Stimulated activated CD8-positive, alpha-beta memory T cell treated with anti-CD3 and anti-CD28 coated beads, Interleukin-7, amount 100 ng/mL, for 1 hour (primary cell): ENCODE measurements at places on chromosomes 4 and X.

DNA sequence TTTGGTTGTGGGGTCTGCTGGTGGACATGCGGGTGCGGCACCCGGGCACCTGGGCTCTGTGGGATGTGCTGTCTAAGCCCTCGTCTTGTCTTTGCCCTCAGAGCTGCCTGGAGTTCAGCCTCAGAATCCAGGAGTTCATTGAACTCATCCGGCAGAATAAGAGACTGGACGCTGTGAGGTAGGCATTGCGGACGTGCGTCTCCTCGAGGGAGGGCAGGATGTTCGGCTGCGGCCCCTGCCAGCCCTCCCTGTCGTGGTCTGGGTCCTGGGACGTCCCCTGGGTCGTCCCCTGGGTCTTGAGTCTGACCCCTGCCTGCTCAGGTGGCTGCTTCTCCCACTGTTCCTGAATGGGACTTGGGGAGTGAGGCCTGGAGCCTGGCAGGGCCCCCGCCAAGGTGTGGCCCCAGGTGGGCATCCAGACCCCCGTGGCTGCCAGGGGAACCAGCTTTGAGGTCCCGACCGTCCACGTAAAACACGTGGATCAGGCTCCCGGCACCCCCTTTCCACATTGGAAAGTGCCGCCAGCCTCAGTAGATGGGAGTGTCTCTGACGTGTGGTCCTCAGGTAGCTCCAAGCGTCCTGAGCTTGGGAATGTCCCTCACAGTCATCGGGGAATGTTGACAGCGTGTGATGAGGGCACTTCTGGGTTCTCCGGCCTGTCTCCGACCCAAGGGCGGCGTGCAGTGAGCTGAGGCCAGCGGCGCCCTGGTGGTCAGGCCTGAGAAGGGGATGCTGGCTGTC, 19.3 kb upstream of the UVSSA start:
- no peak for DNase-seq

GRCh38 chr4:47830265-47831025, 7.4 kb downstream of the CORIN start:
- no peak for DNase-seq

- no peak for DNase-seq
Measured at GRCh38 chr4:54540931-54541330, 116.8 kb upstream of the KIT start.

DNA sequence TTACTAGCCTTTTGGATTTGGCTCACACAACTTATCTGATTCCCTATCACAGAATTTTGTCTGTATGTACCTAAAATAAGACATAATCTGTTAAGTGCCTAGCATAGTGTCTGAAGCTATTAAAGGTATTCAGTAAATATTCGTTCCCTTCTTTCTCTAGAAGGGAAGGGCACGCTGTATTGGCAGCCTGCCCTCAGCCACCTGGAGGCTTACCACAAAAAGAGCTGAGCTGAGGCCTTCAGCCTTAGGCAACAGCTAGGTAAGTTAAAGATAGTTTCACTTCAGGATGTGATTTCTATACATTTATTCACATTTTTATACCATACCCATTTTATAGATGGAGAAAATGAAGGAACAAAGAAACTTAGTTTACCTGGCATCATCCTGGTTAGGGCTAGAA, 400.0 kb upstream of the LCORL start:
- no peak for DNase-seq

DNA sequence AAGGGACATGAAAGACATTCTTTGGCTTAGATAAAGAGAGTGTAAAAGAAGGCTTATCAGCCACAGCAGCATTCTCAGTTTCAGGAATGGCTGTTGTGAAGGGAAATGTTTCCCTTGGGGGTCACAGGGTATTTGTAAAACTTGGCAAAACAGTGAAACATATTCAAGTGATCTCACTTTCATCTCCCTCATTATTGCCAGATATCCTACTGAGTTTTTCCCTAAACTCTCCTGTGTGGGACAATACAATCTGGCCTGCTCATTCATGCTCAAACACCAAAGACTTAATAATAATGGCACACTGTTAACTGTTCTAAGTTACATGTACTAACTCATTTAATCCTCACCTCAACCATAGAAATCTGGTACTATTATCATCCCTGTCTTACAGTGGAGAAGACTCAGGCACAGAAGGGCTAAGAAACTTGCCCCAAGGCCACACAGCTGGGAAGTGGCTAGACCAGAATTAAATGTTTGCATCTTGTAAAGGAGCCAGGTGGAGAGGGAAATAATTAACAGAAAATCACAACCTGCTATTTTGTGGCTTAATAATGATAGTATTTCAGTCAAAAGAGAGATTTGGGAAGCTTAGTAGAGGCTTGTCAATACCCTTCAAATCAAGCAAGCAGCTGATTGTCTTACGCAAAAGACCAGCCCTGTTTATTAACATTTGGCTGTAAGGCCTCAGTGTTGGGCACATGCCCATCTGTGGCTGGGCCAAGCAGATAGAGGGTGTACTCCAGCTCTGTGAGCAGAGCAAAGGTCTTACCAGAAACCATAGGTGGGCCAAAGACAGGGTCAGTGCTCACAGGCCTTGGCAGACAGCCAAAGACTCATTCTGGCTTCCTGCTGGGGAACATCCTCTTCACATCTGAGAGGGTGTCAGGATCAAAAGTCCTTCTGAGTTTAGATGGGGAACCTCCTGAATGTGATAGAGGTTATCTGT, 17.3 kb downstream of the SMPX start:
- no peak for DNase-seq

- DNase-seq, result no peak
Measured at GRCh38 chr4:178917756-178918155, 1475.5 kb upstream of the AGA start.

GRCh38 chr4:119977076-119977940, 89.3 kb downstream of the MAD2L1 start:
- no peak for DNase-seq

DNA sequence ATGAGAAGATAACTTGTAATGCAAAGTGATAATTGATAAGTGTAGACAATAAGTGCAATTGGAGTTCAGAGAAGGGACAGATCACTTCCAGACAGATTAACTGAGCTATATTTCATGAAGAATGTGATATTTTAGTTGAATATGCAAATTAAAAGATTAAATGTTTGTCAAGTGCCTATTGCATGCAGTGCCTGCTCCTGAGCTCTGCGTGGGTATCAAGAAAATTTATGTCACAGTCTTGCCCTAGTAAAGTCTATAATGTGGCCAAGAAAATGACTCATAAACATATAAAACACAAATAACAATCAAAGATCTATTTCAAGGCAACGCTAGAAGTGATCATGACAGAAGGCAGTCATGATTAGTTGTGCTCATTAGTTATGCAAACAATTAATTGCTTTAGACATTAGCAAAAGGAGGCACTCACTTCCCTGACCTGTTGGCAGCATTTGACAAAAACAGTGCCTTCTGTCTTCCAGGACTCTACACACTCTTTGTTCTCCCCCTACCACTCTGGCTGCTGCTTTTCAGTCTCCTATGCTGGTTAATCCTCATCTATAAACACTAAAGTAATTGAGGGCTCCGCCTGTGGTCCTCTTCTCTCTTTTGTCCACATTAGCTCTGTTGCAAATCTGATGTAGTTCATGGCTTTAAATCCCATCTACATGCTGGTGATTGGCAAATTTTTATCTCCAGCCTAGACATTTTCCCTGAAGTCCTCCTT, 47.7 kb downstream of the ARHGEF38 start:
- no peak for DNase-seq

DNA sequence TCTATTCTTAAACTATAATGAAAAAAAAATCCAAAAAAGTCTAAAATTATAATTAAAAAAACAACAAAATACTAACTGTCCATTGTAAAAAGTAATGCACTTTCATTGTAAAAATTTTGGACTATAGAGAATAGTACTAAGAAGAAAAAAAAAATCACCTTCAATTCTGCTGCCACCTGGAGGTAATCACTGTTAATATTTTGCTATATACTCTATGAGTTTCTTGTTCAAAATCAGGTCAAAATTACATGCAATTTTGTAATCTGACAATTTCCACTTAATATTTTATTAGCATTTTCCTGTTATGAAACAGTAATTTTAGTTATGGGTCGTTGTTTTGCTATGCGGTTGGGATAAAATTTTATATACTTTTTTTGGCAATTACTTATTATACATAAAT, 62.0 kb downstream of the HTT start:
- no peak for DNase-seq

- no peak for DNase-seq
Measured at GRCh38 chr4:55637272-55637820, 1.2 kb upstream of the NMU start.
